Activated CD4-positive, alpha-beta T cell treated with anti-CD3 and anti-CD28 coated beads, Interleukin-2, amount 50 U/mL, for 24 hours (primary cell): ENCODE measurements at places on chromosomes 5 and 9.

DNA sequence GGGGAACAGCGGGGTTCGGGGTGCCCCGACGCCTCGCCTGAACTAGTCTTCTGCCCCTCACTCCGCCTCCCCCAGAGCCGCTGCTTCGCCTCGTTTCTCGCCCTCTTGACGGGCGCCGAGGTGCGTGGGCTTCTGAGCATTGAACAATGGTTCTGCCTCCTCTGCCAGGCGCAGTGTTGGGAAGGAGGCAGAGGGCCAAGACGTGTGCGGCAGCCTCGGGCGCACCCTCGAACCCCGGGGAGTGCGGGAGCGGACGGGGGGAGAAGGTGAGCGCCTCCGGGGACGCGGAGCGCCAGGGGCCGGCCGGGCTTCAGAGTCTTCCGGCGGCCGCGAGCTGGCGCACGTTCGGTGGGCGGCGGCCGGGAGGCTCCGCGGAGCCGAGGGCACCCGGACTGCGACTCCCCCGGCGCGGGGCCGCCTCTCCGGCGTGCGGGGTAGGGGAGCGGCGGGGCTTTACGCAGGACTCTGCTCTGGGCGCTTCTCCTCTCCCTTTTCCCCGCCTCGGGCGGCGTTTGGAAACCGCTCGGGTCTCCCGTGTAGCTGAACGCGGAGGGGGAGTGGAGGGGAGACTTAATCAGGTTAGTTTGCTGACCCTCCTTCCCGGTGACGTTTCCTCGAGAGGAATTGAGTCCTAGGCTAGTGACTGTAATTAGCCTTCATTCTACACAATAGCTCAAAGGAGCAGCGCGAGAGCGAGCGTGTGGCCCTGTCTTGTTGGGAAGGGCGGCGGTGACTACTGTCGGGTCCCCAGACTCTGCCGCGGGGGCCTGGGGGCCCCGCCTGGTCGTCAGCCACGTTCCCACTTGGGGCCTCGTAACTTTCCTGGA lies 1.1 kb downstream of the VLDLR start:
- DNase-seq = no peak

- no peak for DNase-seq
Observed at GRCh38 chr5:135047347-135047695, 13.3 kb upstream of the PITX1 start.

DNA sequence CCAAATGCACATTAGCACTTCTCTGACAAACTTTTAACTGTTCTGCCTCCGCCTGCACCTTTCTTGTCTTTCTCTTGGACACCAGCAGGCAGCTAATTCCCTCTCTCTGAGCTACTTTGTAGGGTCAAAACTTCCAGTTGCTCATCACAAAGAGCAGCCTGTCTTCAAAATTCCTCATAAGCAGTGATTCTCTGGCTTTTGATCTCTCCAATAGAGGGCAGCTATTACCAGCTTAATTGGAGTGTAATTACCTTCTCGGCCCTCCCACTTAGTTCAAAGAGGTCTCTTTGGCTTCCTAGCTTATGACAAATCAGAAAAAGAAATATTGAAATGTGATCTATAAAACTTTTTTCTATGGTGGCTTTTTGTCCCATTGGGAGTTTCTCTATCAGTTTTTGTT lies 43.6 kb upstream of the RAD23B start:
- no peak for DNase-seq

- no peak for DNase-seq
Observed at GRCh38 chr5:44332285-44332971, 56.8 kb downstream of the FGF10 start.

GRCh38 chr5:38931731-38932130 lies 85.9 kb downstream of the OSMR start:
- DNase-seq = no peak

GRCh38 chr9:87573841-87574342 lies 76.2 kb downstream of the DAPK1 start:
- DNase-seq = no peak

- DNase-seq = no peak
Observed at GRCh38 chr5:156655732-156656131, 194.4 kb upstream of the PPP1R2B start.

DNA sequence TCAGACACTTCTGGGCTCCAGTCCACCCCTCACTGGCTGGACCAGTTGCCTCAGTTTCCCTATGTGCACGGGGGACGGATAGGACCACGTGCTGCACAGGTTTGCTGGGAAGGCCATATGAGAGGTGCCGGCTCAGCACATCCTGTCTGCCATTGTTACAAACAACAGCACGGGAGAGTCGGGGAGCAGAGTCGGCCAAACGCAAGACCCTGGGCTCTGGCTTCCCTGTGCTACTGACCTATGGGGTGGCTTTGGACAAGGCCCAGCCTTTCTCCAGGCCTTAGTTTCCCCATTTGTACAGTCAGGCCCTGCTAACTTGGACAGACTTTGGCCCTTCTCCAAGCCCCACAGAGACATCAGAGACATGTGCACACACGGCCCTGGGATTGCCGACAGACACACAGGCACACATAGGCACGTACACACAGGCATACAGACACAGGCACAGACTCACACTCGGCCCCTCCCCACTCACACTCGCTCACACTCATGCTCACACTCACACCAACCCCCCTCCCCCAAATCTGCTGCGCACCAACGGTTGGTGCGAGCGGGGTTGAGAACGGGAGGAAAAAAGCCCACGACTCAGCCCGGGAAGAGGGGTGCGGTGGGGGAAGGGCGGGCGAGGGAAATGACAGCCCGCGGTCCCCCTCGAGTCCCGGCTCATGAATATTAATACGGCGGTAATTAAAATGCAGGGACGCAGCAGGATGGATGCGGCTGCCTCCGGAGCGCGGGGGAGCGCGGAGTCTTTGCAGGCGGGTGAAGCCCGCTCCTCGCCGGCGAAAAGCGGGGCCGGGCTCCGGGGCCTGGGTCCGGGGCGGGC lies 133.0 kb downstream of the C9orf50 start:
- DNase-seq = peak; percentile 43

GRCh38 chr9:136628268-136628667 lies 34.4 kb upstream of the EGFL7 start:
- DNase-seq = no peak

DNA sequence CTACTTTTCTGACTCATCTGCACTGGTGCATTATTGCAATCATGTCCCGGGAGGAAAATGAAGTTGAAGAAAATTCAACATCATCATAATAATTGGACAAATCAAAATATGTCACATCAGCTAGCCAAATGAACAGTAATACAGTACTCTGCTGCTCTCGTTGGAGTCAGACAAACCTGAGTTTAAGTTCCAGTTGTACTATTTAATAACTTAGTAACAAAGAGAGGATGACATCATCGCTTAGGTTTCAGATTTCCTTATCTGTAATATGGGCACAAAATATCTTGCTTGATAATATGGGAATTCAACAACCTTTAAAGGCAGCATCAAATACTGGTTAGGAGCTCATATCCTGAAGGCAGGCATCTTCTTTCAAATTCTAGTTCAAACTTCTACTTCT lies 1248.9 kb upstream of the ACO1 start:
- DNase-seq = no peak

- DNase-seq = no peak
Observed at GRCh38 chr9:11962327-11962726, 730.9 kb upstream of the TYRP1 start.

- no peak for DNase-seq
Observed at GRCh38 chr5:123000731-123001130, 35.8 kb downstream of the PPIC start.

DNA sequence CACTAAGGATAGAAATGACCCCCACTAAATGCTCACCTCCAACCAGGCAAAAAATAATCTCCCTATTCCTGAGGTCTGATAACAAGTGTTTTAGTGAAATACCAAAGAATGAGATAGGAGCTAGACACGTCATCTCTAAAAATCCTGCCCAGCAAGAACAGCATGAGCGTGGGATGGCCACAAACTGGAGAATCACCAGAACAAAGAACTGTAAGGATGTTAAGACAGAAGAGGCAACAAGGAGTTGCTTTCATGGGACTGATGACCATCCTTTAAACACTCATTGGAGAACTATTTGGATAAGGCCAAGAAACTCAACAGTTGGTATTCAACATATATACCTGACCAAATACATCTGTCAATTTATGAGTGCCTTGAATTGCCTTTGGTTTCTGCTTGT lies 113.7 kb downstream of the RASEF start:
- no peak for DNase-seq

GRCh38 chr5:17228821-17229291 lies 11.4 kb downstream of the BASP1 start:
- DNase-seq = no peak

- no peak for DNase-seq
Observed at GRCh38 chr9:107309271-107309670, 26.2 kb downstream of the RAD23B start.

DNA sequence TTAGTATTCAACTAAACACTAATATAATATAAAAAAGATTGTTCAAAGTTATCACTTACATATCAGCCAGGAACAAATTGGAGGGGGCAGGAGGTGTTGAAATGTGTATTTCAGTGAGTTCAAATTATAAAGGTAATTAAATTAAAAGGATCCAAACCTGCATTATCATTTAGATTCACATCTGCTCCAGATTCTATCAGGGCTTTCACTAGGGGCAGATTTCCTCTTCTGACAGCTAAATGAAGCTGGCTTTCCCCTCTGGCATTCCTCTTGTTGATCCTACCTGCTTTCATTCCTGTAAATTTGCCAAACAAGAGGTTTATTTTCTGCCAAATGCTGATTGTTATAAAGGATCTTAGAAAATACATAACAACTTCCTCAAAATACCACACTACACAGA lies 86.3 kb upstream of the GCNT4 start:
- no peak for DNase-seq

GRCh38 chr9:2802494-2802921 lies 41.4 kb downstream of the PUM3 start:
- DNase-seq = no peak

DNA sequence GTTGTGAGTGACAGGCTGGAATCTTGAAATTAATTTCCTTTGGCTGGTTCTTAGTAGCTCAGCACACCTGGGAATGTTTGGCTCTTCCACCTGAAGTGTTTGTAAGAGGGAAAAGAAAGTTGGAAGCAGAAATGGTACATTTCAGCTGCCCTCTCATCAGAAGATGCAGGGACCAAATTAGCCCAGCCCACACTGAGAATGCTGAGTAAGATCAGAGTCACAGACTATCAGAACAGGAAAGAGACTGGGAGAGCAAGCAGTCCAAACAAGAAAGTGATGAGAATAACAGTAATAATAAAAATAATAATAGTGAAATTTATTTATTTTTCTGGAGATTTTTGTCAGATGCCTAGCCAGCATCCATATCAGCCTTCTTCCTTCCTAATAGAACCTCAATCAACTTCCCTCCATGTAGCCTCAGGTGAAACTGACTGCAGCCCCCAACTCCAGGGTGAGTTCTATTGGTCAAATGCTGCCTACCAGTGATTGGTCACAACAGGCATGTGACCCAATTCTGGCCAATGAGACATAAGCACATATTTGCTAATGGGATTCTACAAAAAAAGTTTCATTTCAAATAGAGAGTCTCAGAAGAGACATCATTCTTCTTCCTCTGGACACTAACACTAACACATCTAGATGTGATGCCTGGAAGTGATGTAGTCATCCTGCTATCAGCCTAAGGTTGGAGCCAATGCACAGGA lies 31.2 kb upstream of the ADRA1B start:
- no peak for DNase-seq

DNA sequence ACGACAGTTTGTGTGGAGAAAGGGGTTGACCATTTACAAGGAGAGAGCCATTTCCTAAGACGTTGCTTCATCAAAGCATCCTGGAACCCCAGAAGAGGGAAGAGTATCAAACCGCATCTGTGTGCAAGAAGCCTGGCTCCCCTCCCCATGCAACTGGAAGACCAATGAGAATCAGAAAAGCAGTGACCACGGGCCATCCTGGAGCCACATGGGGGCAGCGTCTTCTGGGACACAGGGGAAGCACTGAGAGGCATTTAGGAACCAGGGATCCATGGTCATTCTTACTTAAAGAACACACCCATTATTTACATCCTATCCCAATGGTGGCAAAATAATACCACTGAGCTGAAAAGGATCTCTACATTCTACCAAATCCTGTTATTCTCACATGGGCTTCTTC lies 29.3 kb downstream of the SEMA5A start:
- no peak for DNase-seq

DNA sequence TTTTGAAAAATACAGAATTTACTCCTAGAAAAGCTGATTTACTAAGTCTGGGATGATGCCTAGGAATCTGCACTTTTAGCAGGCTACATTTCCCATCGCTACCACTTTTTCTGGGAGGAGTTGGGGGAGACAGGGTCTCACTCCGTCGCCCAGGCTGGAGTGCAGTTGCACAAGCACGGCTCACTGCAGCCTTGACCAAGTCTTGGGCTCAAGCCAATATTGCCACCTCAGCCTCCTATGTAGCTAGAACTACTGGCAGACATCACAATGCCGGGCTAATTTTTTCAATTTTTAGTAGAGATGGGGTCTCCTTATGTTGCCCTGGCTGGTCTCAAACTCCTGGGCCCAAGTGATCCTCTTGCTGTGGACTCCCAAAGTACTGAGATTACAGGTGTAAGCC lies 85.9 kb downstream of the NR6A1 start:
- DNase-seq = no peak

GRCh38 chr5:171707442-171707792 lies 78.2 kb upstream of the SMIM23 start:
- no peak for DNase-seq

DNA sequence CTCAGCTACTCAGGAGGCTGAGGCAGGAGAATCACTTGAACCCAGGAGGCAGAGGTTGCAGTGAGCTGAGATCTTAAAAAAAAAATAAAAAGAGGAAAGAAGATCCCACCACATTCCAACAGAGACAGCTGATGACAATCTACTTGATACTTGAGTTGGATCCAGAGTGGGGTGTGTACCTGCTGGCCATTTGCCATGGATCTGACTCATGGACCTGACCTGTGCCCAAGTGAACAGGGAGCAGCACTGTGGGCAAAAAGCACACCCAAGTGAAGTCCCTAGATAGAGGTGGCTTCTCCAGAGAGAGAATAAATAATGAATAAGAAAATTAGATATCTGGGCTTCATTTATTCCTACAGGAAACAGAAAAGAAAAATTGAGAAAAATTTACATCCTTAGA lies 81.2 kb upstream of the MIER3 start:
- DNase-seq = no peak

- no peak for DNase-seq
Observed at GRCh38 chr9:106689089-106689488, 173.9 kb upstream of the ZNF462 start.

DNA sequence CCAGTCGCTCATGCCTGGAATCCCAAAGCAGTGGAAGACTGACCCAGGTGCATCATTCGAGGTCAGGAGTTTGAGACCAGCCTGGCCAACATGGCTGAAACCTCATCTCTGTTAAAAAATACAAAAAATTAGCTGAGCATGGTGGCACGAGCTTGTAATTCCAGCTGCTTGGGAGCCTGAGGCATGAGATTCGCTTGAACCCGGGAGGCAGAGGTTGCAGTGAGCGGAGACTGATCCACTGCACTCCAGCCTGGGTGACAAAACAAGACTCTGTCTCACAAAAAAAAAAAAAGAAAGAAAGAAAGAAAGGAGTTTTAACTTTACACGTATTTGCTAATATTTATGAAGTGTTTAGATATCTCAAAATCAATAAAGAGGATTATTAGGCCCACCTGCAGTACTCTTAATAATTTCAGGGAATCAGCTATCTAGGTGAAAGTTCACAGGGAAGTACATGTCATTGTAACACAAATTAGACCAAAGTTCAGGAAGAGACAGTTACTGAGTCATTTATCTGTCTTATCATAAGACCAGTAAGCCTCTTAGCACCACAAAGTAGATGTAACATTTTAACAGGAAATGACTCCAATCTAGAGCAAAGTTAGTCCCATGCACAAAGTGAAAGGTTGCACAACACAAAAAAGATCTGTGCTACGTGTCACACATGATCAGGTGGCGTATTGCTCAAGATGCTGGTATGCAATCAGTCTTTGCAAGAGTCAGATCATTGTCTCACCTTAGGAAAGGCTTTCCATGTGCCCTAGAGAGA lies 34.1 kb upstream of the PLIN2 start:
- peak; percentile 36 for DNase-seq

GRCh38 chr9:129895376-129896268 lies 60.4 kb downstream of the USP20 start:
- DNase-seq = no peak
